ENCODE measurements at places on chromosomes 5 and 9.

GRCh38 chr9:97623946-97624345, 9.2 kb downstream of the TSTD2 start:
- DNase-seq, result no peak

- no peak for DNase-seq
Observed at GRCh38 chr5:139571966-139572365, 10.8 kb downstream of the UBE2D2 start.

GRCh38 chr5:113187906-113188305, 211.3 kb downstream of the DCP2 start:
- no peak for DNase-seq

DNA sequence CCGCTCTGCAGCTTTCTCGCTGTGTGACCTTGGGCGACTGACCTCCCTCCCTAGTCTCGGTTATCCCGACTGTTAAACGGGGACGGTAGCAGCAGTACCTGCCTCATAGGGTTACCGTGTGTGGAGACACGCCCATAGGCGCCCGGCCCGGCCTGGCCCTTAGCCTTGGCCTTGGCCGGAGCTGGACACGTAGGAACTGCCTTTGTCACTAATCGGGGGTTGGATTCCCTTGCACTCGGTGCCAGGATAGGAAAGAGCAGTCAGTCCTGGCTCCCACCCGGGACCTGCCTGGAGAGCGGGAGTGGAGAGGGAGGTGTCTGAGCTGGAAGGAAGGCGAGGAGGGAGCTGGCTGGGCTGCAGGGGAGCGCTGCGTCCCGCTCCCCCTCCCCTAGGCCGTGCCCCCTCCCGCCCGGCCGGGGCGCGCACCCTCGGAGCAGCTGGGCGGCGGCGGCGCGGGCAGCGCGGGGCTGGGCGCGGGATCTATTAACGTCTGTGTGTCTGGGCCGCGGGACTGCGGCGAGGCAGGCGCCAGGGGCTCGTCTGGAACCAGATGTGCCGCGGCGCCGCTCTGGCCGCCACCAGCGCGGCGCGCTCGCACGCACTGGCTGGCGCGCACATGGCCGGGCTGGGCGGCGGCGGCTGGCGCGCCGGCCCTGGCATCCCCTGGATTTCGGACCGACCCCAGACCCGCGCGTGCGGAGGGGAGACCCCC, 31.7 kb downstream of the PRRX2 start:
- DNase-seq, result no peak

DNA sequence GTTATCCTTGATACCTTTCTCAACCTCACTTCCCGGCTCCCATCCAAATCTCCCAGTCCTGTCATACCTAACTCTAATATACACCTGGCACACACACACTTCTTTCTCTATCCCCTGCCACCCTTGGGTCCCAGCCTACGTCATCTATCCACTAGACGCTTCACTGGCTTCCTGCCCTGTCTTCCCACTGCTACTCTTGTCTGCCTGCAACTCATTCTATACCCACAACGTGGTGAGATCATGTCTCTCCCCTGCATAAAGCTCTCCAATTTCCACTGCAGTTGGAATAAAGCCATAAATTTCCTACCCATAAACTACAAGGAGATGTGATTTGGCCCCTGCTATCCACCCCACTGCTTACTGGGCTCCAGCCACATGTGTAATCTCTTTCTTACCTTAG, 93.5 kb downstream of the JMY start:
- no peak for DNase-seq

DNA sequence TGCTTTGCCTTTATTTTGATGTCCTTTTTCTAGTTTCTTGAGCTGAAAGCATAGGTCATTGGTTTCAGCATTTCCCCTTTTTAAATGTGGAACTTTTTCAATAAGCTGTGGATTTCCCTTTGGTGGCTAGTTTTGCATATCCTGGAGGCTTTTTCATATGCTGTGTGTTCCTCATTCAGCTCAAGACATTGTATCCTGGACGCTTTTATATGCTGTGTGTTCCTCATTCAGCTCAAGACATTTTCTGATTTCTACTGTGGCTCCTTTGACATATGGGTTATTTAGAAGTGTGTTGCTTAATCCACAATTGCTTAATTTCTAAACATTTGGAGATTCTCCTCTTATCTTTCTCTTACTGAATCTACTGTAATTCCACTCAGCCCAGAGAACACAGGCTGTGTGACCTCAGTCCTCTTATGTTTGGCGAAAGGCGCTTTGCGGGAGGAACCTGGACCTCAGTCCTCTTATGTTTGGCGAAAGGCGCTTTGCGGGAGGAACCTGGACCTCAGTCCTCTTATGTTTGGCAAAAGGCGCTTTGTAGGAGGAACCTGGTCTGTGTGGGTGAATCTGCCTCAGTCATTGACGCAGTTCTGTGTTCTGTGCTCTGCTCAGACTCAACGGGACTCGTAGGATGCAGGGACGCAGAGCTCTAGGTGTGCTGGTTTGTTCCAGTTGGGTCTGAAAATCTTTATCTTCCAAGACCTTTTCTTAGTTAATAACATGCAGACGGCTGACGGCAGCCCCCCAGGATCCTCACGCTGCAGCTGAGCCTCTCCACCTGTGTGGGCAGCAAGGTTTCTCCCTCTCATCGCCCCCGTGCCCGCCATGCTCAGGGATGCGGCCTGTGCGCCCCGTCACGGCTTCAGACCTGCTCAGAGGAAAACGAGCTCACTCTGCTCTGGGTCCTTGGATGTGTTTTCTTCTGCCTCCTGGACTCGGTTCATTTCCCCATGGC, 6.0 kb upstream of the SLC9A3 start:
- DNase-seq, result no peak

- no peak for DNase-seq
Observed at GRCh38 chr5:133246053-133246370, 194.2 kb downstream of the HSPA4 start.

DNA sequence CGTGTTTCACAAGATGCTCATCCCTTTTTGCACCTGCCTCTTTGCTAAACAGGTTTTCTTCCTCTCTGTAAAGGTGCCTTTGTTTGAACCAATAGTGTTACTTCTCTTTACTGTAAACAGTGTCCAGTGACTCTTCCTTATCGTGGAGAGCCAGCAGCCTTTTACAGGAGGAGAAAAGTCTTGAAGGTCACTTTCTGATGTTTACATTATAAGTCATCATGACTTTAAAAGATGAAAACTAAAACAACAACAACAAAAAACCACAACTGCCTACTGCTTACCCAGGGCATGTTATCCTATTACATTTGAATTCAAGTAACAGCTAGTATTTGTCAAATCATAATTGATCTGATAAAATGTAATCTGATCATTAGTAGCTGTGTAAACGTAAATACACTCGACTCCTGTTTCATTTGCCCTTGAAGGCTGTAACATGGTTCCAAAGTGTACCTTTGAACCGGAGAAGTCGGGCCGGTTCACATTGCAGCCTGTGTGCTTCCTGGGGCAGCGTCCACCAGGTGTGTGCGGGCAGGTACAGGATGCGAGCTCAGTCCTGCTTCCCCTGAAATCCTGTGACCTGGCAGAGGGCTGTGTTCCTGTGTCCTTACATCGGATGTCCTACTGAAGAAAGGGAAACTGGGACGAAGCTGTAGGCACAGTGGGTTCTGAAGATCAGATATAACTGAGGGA, 118.1 kb downstream of the C9orf152 start:
- DNase-seq, result no peak

GRCh38 chr5:137462265-137462590, 36.9 kb downstream of the SPOCK1 start:
- no peak for DNase-seq

- DNase-seq, result no peak
Observed at GRCh38 chr5:14184725-14185124, 41.6 kb downstream of the TRIO start.

DNA sequence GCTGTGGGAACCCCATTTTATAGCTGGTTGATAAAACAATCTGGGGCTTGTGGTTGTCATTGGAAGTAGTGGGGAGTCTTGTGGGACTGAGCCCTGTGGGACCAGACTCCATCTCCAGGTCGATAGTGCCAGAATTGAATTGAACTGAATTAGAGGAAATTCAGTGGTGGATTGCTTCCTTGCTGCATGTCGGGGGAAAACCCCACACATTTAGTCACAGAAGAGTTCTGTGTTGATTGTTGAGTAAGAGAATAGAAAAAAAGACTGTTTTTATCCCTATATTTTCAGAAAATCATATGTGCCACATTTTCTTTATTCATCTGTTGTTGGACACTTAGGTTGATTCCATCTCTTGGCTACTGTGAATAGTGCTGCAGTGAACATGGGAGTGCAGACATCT, 209.7 kb downstream of the ARHGEF28 start:
- DNase-seq, result no peak

DNA sequence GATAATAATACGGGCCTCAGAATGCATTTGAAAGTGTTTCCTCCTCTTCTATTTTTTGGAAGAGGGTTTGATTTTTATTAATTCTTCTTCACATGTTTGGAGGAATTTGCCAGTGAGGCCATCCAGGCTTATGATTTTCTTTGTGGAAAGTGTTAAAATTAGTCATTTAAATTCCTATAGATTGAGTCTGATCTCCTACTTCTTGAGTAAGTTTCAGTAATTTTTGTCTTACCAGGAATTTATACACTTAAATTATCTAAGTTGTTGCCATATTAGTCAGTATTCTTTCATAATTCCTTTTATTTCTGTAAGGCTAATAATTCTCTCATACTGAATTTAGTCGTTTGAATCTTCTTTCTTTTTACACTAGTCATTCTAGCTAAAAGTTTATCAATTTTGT, 25.2 kb upstream of the HAPLN1 start:
- no peak for DNase-seq

DNA sequence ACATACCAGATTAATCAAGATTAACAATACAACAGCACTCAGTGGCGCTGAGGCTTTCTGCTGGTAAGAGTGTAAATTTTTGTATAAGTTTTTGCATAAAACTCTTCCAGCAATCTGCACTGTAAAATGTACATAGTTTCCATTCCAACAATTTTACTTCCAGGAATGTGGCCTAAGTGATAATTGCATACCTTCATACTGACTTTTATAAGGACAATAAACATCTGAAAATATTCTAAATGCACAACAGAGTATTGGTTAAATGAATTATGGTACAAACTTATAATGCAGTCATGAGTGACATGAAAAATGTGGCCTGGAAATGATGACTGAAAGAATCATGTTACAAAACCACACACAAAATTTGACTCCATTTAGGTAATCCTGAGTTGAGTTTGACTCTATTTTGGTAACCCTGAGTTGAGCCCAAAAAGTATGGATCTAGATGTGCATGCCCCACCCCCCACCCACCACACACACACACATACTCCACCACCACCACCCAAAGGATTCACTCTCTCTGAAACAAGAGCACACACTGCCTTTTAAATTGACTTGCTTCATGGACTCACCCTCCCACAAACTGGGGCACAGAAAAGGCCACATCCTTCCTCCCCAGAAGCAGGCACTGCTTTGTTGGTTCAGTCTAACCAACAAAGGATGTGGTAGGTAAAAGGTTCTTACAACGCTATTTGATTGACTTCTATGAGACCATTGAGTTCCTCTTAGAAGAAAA, 137.6 kb downstream of the SUSD1 start:
- no peak for DNase-seq

DNA sequence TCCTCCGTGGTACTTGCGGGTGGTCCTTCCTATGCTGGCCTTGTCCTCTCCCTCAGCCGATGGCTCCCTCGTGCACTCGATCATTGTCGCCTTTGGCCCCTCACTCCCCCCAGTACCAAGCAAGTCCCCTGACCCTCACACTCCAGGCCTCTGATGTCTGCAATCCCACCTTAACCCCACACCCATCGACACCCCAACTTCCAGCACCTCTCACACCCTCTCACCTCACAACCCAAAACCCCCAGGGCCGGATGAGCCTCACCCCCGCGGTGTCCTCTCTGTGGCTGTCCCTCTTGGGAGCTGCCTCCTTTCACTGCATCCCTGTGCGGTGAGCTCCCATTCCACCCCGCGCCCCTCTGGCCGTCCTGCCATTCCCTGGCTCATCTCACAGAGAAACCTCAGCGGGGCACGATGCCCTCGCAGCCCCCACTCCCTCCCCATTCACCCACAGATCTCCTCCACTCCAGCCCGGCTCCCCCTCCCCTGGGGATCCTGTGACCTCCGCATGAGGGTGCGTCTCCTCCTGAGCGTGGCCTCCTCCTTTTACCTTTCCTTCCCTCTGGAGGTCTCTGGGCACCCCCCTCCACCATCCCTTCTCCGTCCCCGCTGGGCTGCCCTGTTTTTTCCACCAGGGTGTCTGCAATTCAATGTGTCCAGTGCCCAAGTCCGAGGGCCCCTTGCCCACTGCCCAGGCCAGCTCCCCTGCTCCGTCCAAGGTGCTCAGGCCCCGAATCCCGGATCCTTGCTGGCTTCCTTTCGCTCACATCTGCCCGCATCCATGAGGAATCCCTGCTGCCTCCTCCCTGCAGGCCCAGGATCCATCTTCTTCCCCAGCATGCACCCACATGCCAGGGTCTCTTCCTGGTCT, 15.8 kb upstream of the RNU6ATAC start:
- DNase-seq, result no peak

DNA sequence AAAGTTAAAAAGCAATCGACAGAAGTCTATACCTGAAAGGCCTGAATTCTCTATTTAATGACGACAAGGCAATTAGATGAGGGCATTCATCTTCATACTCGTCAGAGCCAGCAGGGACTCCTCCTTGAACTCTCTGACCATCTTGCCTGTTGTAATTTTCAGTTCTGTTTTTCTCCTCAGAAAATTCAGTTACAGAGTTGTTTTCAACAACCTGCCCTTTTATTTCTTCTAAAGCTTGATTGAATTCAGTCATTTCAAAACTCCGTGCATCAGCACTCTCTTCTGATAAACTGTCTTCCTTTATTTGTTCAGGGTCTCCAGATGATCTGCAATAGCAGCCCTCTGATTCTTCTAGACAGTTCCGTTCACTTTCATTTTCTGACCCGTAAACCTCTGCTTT, 15.6 kb downstream of the RIOK2 start:
- DNase-seq, result no peak

GRCh38 chr5:148569948-148570347, 84.4 kb downstream of the HTR4 start:
- no peak for DNase-seq

- DNase-seq, result no peak
Observed at GRCh38 chr5:178998441-178998840, 3.3 kb upstream of the GRM6 start.

DNA sequence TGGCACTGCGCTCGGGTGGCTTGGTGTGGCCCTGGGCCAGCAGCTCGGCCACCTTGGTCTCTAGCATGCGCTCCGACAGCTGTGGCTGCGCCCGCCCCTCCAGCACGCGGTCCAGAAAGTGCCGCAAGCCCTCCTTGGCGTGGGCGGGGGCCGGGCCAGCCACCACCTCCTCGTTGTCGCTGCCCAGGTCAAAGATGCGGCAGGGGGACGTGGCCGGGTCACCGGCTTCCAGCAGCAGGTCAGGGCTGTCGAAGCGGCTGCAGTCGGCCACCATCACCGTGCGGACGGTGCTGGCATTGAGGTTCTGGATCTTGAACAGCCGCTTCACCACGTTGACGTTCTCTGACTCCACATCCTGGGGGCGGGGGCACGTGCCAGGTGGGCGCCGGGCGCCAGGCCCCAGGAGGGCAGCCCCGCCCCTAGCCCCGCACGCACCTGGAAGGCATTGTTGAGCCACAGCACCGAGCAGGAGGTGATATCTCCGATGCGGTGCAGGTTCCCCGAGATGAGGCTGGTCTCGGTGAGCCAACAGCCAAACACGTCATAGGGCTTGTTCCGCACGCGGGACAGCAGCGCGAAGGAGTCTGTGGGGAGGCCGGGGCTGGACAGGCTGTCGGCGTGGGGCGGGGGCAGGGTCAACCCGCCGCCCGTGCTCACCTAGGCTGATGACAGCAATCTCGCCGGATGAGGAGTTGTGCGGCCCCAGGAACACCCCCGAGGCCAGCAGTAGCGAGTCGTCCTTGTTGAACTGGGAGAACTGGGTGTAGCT, 2.2 kb downstream of the FBXW5 start:
- no peak for DNase-seq

All from non-pigmented ciliary epithelial cell (primary cell).